CD4-positive, alpha-beta T cell treated with Interleukin-6 at 100 ng/mL for 8 hours (primary cell): ENCODE measurements at places on chromosomes 7 and 10.

GRCh38 chr7:17497136-17497535, 198.7 kb downstream of the AHR start:
- no peak for DNase-seq

GRCh38 chr10:24432478-24433416, 223.8 kb downstream of the KIAA1217 start:
- no peak for DNase-seq

GRCh38 chr7:48424731-48425130, 253.5 kb downstream of the ABCA13 start:
- no peak for DNase-seq

DNA sequence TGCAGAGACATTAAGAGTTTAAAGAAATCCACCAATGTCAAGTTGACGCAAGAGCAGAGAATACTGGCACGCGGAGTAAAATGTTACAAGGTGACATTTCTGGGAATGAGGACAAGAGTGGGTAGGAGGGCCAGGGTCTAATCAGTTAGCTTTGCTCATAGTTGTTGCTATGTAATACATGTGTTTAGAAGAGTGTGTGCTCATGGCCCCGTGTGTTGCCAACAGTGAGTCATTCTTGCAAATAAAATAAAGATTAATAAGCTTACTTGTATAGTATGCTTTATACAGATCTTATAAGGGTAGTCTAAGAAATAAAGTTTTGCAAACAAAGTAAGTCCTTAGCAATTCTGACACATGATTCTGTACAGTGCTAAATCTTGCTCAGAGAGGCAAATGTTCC, 64.5 kb downstream of the DNMBP start:
- DNase-seq: no peak

DNA sequence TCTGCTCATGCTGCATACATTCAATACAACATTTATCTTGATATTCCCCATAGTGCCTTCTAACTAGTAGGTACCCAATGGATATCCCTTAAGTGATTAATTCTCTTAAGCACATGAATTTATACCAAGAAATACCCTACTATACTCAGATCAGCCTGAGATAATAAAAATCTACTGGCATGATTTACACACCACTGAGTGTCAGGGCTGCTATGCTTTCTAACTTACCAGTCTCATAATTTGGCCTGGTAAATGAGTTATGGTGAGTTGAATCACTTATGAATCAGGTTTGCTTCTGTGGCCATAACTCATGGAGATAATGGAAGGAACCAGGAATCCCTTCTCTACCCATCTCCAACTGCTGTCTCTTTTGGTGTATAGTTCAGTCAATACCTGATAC, 122.8 kb downstream of the THSD7A start:
- DNase-seq: no peak

DNA sequence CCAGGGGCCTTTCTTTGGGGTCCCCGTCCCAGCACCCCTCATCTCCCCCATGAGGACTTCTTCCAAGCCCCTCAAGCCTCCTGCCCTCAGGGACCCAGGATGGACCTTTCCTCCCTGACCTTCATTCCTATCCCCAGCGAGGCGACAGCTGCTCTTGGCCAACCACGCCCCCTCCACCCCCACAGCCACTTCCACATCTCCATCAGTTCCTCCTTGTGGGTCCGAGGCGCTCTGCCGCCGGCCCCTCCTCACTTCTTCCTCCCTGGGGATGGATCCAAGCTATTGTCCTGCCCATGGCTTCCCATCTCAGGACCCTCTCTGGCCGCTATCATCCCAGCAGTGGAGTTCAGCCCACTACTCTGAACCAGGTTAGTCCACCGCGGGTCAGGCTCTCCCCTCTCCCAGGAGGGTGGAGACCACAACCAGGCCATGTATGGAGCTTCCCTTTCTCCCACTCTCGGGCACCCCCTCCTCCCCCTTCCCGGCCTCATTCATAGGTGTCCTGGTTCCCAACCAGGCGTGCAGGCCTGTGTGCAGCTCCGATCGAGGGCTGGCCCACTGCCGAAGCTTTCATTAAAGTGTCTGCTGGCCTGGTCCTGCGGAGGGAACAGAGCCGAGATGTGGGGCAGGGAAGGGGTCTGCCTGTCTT, 1.7 kb upstream of the SH2B2 start:
- no peak for DNase-seq

GRCh38 chr7:1677206-1678080, 7.4 kb downstream of the ELFN1 start:
- DNase-seq: no peak

DNA sequence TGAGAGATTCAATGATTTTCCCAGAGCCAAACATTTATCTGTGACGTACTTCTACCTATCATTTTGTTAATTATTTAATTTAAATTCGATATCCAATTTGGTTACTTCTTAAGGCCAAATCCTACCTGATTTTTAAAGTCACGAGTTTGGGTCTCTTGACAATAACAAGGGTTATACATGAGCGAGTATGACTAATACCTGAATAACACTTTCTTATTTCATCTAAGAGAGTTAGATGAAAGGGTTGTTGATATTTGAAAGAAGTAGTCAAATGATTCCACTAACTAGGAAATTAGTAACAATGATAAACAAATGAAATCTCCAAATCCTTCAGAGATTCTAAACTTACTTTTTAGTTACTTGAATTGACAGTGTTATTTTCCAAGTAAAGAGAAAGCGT, 1086.9 kb downstream of the XPNPEP1 start:
- no peak for DNase-seq

DNA sequence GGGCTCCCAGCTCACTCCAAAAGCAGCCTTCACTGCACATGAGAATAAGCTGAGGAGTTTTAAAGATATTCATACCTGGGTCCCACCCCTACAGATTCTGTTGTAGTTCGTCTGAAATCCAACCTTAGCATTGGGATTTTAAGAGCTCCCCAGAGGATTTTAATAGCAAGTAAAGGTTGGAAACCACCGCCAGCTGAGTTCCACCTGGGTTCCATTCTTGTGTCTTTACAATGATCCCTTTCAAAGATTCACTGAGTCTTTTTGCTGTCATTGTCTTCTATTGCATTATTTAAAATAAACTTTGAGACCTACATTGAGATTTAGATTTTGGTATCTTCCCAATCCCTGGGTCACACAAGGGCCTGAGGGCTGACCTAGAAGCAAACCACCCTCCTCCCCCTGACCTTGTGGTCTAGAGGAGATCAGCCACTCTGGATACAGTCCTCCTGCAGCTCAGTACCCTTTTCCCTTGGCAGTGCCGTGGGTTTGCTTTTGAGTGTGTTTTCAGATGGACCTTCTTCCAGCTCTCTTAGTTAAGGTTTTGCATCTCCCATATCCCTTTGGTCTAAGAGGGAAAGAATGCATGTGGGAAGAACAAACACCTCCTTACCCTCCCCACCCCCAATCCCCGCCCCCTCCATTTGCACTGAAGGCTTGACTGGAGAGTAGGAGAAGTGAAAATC, 22.6 kb upstream of the SIRT1 start:
- DNase-seq: no peak

DNA sequence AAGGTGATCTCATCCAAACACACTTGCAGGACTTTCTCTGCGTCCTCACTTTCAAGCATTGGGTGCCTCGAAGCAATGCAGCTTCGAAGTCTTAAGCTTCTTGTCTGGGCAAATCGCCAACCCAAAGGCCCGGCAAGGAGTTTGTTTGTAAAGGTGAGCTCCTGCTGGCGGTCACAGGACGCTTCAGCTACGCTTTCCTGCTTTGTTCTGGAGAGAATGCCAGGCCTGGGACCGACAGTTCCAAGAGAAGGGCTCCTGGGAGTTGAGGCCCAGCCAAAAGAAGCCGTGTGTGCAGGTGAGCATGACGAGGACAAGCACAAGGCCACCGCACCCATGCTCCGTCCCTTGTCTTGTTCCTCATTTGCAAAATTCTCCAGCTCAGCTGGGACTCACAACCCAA, 106.6 kb upstream of the DOCK1 start:
- DNase-seq: no peak

DNA sequence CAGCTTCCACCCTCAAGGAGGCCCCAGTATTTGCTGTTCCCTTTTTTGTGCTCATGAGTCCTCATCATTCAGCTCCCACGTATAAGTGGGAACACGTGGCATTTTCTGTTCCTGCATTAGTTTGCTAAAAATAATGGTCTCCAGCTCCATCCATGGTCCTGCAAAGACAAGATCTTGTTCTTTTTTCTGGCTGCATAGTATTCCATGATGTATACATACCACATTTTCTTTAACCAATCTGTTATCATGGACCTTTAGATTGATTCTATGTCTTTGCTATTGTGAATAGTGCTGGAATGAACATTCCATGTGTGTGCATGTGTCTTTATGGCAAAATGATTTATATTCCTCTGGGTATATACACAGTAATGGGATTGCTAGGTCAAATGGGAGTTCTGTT, 17.0 kb downstream of the KRIT1 start:
- DNase-seq: no peak

DNA sequence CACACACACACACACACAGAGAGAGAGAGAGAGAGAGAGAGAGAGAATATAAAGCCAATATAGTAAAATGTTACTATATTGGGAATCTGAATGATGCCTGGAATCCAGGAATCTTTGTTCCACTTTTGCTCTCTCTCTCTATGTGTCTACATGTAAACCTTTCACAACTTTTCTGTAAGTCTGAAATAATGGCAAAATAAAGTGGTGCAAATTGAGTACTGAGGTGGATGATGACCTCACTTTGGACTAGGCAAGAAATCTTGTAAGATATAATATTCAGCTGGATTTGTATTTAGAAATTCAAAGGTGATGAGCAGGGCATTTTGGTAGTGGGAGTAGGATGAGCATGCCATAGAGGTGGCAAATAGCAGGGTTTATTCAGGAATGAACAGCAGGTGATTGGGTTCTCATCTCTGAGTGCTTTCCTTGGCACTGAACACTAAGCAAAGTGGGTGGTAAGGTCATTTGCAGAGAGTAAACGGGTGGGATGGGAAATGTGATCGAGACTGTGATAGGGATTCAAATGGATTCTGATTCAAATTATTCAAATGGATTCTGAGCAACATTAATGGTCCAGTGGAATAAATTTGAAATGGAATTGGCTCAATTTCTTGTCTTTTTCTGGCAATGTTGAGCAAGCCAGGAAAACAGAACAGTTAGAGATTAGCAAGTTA, 9.7 kb upstream of the ANLN start:
- no peak for DNase-seq

DNA sequence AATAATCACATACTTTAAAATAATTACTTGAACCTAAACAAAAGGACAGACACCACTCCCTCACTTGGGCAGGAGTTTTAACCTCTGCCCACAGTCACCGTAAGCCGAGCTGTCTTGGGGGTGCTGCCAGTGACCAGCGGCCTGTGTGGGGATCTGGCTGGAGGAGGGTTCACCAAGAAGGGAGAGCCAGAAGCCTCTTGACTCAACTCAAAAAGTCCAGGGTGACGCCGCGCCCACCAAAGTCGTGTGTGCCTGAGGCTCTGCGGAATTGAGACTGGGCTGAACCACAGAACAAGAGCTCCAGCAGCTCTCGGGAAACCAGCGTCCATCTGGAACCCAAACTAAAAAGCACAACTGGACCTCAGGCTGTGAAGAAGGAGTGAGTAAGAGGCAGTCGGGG, 35.8 kb downstream of the ZFAND2A start:
- DNase-seq: no peak

GRCh38 chr10:77873536-77874380, 52.8 kb downstream of the DLG5 start:
- peak; percentile 23 for DNase-seq

- no peak for DNase-seq
Measured at GRCh38 chr7:2613098-2613930, 18.5 kb upstream of the TTYH3 start.

DNA sequence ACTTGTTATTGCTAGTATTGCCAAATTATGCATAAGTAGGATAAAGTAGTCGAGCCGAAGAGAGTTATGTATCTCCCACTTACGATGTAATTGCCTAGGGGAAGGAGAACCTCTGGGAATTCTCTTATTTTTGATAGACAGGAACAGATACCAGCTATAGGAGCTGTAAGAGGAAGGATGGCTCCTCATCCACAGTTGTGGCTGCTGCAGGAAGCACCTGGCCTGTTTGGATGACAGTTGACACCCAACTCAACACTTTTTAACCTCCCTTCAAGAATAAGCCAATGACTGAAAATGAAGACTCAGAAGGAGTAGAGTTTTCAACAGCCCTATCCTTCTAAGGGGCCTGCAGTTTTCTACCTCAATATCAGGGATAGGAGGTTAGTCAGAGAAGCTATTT, 6.3 kb downstream of the DYDC1 start:
- no peak for DNase-seq

GRCh38 chr7:90706072-90706716, 110.1 kb downstream of the CDK14 start:
- no peak for DNase-seq

DNA sequence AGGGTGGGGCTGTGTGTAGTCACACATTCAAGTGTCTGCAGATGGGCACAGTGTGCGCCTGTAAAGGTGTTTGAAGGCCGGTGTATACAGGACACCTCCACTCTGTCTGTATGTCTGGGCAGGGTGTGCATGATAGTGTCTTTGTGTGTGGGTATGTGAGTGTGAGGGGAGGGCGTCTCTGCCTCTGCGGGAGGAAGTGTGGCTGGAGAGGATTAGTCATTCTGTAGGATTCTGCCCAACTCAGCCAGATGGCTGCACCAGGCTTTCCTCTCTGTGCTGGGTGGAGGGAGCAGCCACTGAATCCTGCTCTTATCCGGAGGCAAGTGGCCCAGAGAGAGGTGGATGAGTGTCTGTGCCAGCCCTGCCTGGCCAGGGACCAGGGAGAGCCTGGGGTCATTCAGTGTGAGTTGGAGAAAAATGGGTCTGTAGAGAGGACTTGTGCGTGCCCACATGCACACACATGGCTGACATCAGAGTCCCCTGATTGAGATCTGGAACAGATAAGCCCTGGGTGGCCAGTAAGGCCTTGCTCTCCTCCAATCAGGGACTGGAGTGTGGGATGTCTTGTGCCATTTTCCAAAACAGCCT, 1.7 kb downstream of the SFXN3 start:
- peak; percentile 49 for DNase-seq

DNA sequence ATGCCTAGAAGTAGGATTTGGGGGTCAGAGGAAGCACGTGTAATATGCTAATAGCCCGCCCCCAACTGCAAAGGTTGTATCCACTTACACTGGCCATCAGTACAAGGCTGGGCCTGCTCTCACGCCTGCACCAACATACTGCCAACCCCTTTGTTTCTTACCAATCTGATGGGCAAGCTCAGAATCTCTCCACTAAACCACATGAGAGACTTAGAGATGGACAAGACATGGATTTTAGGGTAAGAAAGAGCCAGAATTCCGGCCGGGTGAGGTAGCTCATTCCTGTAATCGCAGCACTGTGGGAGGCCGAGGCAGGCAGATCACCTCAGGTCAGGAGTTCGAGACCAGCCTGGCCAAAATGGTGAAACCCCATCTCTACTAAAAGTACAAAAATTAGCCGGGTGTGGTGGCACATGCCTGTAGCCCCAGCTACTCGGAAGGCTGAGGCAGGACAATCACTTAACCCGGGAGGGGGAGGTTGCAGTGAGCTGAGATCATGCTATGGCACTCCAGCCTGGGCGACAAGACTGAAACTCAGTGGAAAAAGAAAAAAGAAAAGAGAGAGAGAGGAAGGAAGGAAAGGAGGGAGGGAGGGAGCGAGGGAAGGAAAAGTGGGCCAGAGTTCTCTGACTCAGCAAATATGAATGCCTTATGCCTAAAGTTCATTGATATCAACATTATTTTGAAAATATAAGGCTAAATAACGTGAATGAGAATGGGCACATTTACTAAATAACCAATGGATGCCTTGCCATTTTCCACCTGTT, 162.2 kb downstream of the SLIT1 start:
- no peak for DNase-seq
